HCEC 1CT (cell line): ENCODE measurements at places on chromosomes 1 and 21.
A peak's percentile ranks its signal among the peaks of the same experiment; 100 is the strongest.

GRCh38 chr1:232183802-232184201 lies 446.1 kb downstream of the SIPA1L2 start:
- no peak for DNase-seq

DNA sequence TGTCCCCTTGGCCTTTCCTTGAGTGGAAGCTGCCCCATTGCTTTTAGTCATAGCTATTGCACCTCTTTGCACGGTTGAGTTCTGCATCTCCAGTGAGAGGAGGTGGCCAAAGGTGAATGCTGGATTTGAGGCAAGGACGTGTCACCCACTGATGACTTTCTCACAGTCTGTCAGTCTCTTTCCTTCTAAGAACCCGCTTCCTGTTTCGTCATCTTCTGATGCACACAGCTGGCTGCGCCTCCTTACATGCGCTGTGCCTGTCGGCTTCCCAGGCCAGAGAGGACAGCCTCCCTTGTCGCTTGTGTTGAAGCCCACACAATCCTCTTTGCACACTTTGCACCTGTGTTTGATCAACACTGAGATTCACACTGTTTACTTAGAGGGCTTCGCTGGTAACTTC lies 41.8 kb upstream of the PWP2 start:
- peak; percentile 3 for DNase-seq

- no peak for DNase-seq
These were observed 54.5 kb downstream of the MAGI3 start for GRCh38 chr1:113444857-113445256.

DNA sequence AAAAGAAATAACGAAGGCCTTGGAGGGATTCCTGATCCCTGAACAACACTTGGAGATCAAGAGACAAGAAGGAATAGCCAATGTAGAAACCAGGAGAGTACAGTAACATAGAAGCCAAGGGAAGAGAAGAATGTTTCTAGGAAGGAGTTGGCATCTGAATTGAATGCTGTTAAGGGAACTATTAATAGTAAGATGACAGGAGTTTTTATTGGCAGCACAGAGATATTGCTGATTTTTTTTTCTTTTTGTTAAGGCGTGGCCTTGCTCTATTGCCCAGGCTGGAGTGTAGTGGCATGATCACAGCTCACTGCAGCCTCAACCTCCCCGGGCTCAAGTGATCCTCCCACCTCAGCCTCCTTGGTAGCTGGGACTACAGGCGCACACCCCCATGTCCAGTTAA lies 9.6 kb upstream of the SFT2D2 start:
- no peak for DNase-seq

- DNase-seq: peak; percentile 79
These were observed 97.4 kb upstream of the KCNJ15 start for GRCh38 chr21:38159355-38159754.

GRCh38 chr1:184053881-184054280 lies 2.4 kb downstream of the TSEN15 start:
- no peak for DNase-seq

GRCh38 chr1:160800142-160800541 lies 4.2 kb downstream of the LY9 start:
- DNase-seq: no peak

GRCh38 chr1:202049129-202049528 lies 38.7 kb downstream of the ELF3 start:
- DNase-seq: no peak

- no peak for DNase-seq
These were observed 10.0 kb downstream of the EDARADD start for GRCh38 chr1:236403905-236404696.

DNA sequence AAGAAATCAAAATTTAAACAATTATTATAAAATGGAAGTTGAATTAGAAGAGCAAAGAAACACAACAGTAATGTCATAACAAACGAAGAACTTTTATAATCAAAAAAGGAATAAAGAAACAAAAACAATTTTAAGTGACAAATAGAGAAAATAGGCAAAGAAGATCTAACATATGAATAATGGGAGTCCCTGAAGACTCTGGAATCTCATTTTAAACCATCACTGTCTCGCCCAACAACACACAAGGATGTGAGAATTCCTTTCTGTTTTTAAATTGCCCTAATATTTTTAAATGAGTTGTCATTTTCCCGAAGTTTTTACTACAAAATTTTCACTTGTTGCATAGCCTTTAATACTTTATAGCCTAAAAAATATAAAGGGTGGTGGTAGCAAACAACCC lies 4.3 kb upstream of the NDC1 start:
- DNase-seq: no peak

- DNase-seq: peak; percentile 48
These were observed 111.6 kb upstream of the GADD45A start for GRCh38 chr1:67573311-67573872.

- peak; percentile 89 for DNase-seq
These were observed 148.4 kb downstream of the GPATCH2 start for GRCh38 chr1:217482356-217483102.

GRCh38 chr21:34878940-34879339 lies 170.2 kb downstream of the RUNX1 start:
- no peak for DNase-seq

DNA sequence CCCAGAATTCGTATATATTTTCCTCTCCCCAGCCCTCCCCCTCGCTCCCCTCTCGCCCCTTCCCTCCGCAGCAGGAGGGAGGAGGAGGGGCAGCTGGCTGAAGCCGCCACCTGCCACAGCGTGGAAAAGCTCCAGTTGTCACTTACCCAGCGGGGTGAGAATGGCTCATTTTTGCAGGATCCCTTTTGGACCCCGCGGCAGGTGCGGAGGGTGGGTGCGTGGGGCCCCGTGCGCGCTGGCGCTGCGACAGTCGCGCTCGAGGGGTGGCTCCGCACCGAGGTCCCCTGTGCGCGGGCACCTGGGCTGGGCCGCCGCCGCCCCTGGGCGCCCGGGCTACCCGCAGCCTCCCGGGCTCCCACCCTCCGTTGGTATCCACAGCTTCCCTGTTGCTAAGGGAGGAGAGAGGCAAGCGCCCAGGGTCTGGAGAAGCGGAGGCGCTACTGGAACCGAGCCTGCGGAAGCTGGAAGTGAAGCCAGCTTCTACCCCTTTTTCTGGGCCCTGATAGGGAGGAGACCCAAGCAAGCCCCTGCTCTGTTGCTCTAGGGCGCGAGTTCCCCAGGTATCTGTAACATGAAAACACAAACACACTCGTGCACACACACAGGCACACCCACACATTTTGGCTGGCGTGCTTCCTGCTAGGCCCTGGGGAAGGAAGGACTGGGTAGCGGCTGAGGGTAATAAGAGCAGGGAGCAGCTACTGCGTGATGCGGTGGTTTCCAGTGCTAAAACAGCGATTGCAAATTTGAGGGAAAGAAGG lies at the start of gene ERICH3:
TSS of gene ERICH3 (minus strand) at position 442 of the 761 bp plus-strand sequence. CDS start at position 169, 273 bp downstream.
- DNase-seq: no peak
